T1000 (cell line): ENCODE measurements at places on chromosomes 11 and 22.

- DNase-seq: no peak
Measured at GRCh38 chr11:124863826-124864165, 1.4 kb upstream of the ROBO3 start.

- no peak for DNase-seq
Measured at GRCh38 chr11:102225689-102226568, 91.4 kb upstream of the BIRC3 start.

DNA sequence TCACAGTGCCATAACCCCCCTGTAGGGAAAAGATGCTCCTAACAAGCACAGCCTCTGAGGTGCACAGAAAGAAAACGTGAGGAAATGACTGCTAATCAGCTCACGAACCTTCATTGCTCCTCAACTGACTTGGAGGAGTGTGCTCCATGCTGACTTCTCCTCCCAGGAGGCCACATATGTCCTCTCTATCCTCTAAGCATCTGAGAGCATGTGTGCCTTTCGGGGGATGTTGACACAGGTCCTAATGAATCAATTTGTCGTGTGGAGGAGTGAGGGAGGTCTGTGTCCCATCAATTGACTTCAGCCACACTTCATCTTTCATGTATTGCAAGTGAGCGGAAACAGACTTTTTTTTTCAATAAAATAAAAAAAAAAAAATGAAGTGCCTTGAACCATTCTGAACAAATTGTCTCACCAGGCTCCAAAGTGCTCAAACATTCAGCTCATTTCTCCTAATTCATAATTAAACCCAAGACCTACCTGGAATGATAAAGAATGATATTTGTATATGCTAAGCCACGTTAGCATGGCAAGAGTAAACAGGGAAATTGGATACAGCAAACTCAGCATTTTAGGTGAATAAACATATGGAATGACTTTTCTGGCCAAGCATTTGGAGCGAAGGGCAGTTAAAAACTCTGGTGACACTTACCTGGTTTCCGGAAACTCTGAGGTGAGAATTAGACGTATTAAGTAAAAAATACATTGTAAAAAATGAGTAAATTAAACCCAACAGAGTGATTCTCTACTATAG is 317.6 kb upstream of the FAT3 start:
- DNase-seq: no peak

DNA sequence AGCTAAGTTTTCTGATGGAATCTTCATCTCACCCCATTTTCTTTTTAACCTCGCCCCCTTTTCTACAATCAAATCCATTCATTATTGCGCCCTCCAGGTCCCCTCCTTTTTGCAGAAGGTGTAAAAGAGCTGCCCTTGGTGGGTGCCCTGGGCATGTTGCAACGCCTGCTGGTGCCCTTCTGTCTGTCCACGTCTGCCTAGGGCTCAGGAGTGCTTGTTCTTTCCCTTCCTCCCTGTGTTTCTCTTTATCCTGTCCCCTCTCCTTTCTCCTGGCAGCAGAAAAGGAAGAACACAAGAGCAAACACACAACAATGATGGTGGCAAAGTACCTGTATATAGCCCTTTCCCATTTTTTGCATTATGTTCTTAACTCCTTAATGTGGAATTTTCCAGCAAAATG is 6.2 kb upstream of the TLCD5 start:
- DNase-seq: no peak

DNA sequence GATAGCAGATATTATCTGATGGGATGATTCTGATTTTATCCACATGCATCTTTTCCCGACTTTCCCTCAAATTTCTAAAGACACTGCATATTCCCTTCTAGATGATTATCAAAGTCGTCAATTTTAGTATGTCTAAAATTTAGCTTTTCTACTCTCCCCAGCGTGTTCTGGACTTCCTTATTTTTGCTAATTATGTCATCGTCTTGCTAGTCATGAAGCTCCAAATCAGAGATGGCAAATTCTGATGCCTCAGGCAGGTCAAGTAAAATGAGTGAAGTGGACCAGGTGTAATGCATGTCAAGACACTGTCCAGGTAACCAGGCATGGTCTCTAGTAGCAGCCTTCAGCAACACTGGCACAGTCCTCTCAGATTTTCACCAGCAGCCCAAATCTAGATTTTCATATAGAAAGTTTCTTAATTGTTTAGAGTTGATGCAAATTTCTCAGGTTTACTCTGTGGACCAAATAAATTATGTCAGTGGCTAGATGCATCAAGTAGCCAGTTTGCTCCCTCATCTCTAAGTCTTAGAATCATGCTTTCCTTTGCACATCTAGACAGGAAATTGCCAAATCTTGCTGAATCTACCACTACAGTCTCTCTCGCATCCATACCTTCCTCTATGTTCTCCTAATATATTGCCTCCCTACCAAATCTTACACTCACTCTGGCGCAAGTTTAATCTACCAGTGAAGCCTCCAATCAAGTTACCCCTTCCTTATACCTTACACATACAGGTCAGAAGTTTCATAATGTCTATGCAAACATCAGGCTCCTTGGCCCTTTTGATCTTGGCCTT is 10.6 kb downstream of the HSD17B12 start:
- DNase-seq: no peak

- DNase-seq: no peak
Measured at GRCh38 chr11:45725121-45725520, 59.7 kb upstream of the CHST1 start.

- DNase-seq: no peak
Measured at GRCh38 chr11:117544130-117544800, 216.6 kb downstream of the CEP164 start.

- no peak for DNase-seq
Measured at GRCh38 chr11:65571940-65572339, 398 bp upstream of the FAM89B start.

DNA sequence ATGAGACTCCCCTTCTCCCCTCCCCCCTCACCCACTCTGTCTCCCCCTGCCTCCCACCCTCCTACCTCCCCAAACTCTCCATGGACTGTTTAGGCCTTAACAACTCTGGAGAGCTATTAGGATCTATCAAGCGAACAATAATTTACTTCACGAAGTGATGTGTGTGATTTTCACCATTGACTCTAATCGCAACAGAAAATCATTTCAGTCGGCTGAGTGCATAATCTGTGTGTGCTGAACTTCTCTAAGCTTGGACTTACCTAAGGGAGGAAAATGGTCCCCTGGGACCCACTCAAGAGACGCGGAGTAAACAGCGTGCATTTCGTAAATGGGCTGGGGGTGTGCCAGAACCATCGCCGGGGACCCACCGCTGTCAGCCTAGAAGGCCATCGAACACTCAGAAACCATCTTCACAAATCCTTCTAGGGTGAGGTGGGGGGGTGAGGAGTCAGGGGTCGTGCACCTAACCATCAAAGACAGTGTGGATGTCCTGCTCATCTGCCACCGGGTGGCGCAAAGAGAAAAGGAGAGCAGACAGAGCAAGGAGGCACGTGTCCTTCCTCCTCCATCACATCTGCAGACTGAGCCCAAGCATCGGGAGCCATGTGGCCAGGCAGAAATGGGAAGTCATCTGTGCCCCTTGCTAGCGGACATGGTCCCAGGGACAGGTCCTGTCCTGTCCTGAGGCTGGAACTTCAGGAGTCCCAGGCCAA is 62.1 kb upstream of the NUP50 start:
- no peak for DNase-seq
